ENCODE measurements at places on chromosomes 2 and 18. TPM values are rescaled to one million over a fixed set of nuclear protein-coding genes. Genes with fewer than 3 reads are reported as not detected.

GRCh38 chr2:225599856-225600255 is 200.3 kb downstream of the NYAP2 start:
- no peak for DNase-seq
- no peaks in the 10 kb centered on the region for H3K36me3 ChIP-seq
- no peak overlapping the region for H3K27ac ChIP-seq
- no peak overlapping the region for H3K4me3 ChIP-seq
- no peaks in the 10 kb centered on the region for H3K4me1 ChIP-seq
- H3K27me3 ChIP-seq = no peaks in the 10 kb centered on the region

GRCh38 chr2:216142540-216142939 is 33.4 kb downstream of the XRCC5 start:
- no peak overlapping the region for H3K4me3 ChIP-seq
- DNase-seq = no peak
- no peak overlapping the region for H3K27ac ChIP-seq
- H3K27me3 ChIP-seq = no peaks in the 10 kb centered on the region
- peaks cover 100% of the 10 kb centered on the region for H3K36me3 ChIP-seq

DNA sequence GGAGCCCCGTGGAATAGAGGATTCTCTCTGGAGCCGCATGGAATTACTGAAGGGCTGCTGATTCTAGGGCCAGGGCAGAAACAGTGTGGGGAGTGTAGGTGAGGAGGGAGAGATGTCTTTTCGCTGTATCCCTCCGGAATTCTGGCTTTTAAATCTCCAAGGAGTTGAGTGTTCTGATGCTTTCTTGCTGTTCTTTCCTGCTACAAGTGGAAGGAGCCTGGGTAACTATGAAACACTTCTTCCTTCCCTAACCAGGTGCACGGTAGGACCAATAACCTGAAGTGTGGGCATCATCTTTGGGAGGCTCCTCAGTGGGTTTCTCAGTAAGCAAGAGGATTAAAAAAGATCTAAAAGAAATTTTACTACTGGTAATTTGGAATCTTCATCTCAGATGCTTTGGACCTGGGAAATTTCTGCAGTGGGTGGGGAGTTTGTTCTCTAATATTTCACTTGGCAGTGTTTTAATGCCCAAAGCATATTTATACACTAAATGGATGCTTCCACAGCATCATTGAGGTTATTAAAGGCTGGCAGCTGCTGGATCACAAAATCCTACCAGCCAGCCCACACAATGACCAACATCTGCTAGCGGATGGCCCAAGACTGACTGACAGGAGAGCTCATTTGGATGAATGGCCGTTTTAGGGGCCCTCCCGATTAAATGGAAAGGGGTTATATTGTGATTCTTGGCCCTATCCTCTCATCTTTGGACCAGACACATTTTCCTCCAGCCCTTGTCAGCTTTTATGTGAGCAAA is 2.1 kb downstream of the EML6 start:
- H3K4me3 ChIP-seq = peak overlapping the region; percentile 83
- no peak for DNase-seq
- H3K36me3 ChIP-seq = no peaks in the 10 kb centered on the region
- H3K27ac ChIP-seq = no peak overlapping the region
- peaks cover 7% of the 10 kb centered on the region for H3K4me1 ChIP-seq

DNA sequence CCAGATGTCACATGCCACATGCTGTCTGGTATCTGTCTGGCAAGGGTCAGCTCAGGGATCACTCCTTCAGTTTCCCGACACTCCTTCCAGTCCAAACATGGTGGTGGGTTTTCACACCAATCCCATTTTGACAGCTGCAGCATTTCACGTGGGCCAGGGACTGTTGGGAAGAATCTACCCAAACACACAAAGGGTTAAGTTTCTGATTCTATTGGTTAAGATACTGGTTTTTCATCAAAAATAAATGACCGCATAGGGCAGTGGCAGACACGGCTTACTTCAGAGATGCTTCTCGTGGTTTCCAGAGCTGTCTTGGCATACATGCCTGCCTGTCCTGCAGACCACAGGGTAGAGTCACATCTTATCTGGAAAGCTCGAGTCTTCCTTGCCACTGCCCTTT is 79.7 kb downstream of the PSMG2 start:
- H3K4me3 ChIP-seq = no peak overlapping the region
- H3K4me1 ChIP-seq = no peaks in the 10 kb centered on the region
- no peaks in the 10 kb centered on the region for H3K27me3 ChIP-seq
- no peak overlapping the region for H3K27ac ChIP-seq

DNA sequence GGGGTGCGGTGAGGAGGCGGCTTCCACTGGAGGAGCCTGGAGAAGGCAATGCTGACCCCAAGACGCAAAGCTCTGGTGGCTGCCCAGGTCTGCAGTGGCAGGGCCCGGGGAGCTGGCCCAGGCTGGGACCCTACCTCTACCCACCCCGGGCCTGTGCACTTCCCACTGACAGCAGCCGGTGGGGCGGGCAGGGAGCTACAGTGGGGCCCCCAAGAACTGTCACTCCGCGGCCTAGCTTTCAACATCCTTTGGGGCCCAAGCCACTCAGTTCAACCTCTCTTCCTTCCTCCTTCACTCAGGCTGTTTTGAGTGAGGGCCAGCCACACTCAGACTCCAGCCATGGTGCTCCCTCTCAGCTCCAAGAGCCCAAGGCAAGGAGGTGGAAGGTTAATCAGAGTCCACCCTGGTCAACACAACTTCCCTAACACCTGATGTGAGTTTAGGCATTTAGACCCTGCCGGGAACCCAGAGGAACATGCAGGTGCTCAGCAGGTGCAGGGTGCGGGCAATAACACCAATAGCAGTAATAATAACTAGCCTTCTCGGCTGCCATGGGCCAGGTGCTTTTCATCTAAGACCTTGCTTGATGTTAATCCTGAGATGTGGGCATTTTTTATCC is 93.6 kb downstream of the ZFP36L2 start:
- H3K36me3 ChIP-seq = no peaks in the 10 kb centered on the region
- DNase-seq = no peak
- H3K4me3 ChIP-seq = no peak overlapping the region
- H3K27me3 ChIP-seq = no peaks in the 10 kb centered on the region

DNA sequence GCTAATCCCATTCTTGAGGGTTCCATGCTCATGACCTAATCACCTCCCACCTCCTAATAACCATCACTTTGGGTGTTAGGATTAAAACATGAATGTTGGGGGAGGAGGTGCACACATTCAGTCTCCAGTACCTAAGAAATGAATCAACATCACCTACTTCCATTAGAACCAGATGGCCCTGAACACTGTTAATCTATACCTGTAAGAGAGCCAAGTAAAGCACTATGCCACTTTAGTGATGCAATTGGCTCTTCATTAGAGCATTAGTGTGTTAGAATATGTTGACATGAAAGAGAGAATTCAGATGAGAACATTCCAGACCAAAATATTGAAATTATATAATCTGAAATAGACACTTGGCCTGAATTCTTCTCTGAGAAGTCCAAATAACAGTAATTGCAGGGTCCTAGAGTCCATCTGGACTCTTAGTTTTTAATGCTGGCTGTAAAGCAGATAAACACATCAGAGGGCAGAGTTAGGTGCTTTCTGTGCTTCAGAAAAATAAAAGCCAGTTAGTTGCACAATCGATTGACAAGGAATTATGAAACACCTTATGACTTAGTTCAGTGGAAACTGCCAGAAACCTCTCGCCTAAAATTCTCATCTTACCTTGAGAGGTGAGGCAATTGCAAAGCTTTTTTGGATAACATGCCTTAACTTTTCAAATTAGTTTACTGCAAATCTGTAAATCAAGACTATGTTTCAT is 923.7 kb downstream of the SLC4A3 start:
- no peak overlapping the region for H3K4me3 ChIP-seq
- DNase-seq = no peak
- H3K27ac ChIP-seq = no peak overlapping the region

DNA sequence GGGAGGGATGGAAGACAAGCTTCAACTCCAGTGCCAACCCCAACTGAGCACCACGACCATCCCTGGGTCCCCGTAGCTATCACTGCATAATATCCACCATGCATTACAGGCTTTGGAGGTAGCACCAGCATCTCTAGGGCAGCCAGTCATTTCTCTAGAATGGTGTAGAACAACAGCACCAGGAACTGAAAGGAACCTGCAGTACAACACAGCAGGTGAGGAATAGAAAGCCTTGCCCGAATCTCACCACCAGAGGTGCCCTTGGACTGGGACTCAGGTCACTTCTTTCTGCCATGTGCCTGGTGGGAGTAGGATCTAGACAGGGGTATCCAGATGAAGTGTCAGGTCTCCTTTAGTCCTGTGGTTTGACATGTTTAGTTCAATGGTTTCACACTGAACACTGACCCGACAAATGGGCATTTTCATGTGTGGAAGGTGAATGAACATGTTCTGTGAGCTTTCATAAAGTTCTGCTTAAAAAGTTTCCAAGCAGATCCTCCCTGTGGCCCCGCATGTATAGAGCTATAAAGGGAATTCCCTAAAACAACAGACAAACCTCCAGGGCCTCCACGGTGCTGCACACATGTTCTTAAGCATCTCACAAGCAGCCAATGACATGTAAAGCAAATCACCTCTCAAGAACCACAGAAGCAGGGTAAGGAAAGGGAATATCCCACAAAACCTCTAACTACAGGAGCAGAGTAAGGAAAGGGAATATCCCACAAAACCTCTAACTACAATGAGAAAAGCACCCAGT is 208.3 kb downstream of the AFF3 start:
- no peak overlapping the region for H3K4me3 ChIP-seq
- H3K36me3 ChIP-seq = peaks cover 5% of the 10 kb centered on the region
- H3K27me3 ChIP-seq = no peaks in the 10 kb centered on the region

- no peak overlapping the region for H3K4me3 ChIP-seq
- no peak overlapping the region for H3K27ac ChIP-seq
- H3K4me1 ChIP-seq = peaks cover 10% of the 10 kb centered on the region
- no peaks in the 10 kb centered on the region for H3K36me3 ChIP-seq
These were observed 6.6 kb upstream of the ASAP2 start for GRCh38 chr2:9199716-9200632.

DNA sequence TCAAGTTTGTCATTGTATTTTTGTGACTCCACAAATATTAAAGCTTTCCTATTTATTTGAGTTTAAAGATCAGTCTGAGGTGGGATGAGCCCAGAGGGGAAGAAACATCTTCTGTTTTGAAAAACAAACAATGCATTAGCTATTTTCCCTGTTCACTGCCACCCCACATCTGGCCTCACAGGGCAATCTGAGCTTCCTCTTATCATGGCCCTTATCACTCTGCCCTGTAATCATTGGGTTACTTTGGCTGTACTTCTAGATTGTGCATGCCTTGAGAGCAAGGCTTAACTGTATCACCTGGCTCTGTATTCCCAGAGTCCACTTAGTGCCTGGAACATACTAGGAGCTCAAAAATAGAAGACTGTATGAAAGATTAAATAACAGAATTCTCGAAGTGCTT is 241.6 kb upstream of the NT5C1B start:
- DNase-seq = peak; percentile 42
- no peaks in the 10 kb centered on the region for H3K27me3 ChIP-seq
- H3K27ac ChIP-seq = no peak overlapping the region

- H3K27me3 ChIP-seq = no peaks in the 10 kb centered on the region
- H3K27ac ChIP-seq = no peak overlapping the region
- H3K4me3 ChIP-seq = no peak overlapping the region
- no peaks in the 10 kb centered on the region for H3K4me1 ChIP-seq
- no peaks in the 10 kb centered on the region for H3K36me3 ChIP-seq
These were observed 616.9 kb upstream of the SLC8A1 start for GRCh38 chr2:41068740-41069139.

GRCh38 chr2:14583802-14584201 is 48.7 kb upstream of the LRATD1 start:
- H3K36me3 ChIP-seq = no peaks in the 10 kb centered on the region
- no peaks in the 10 kb centered on the region for H3K27me3 ChIP-seq
- no peak overlapping the region for H3K4me3 ChIP-seq
- peaks cover 6% of the 10 kb centered on the region for H3K4me1 ChIP-seq
- no peak overlapping the region for H3K27ac ChIP-seq
- no peak for DNase-seq

DNA sequence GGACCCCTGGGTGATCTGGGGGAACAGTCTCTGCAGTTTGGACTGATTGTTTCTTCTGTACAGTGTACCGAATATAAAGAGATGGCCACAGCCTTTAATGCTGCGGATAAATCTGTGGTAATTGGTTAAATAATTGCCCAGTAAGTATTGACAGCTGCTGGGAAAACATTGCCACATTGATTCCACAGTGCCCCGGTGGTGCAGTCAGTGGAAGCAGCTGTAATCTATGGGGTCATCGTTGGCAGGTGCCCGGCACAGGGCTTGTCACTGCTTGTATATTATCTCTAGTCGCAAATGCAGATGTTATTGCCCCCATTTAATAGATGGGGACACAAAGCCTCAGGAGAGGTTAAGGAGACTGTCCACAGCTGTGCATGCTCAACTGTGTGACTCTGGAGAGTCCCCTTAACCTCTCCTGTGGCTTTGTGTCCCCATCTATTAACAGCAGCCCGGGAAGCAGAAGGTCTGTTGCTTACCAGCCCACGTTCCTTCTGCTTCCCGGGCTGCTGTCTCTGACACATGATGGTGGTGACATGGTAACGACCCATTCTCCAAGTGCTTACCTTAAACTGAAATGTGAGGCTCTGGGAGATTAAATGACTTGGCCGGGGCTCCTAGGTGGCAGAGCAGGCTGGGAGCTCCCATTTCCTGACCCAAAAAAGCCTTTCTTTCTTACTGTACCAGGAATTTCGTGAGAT is 76.9 kb downstream of the NCK2 start:
- DNase-seq = no peak
- H3K27me3 ChIP-seq = no peaks in the 10 kb centered on the region
- no peaks in the 10 kb centered on the region for H3K4me1 ChIP-seq
- peaks cover 4% of the 10 kb centered on the region for H3K36me3 ChIP-seq

- H3K4me1 ChIP-seq = no peaks in the 10 kb centered on the region
- H3K4me3 ChIP-seq = no peak overlapping the region
- DNase-seq = no peak
- H3K27me3 ChIP-seq = no peaks in the 10 kb centered on the region
- peaks cover 91% of the 10 kb centered on the region for H3K36me3 ChIP-seq
These were observed 50.7 kb downstream of the SIGLEC15 start for GRCh38 chr18:45876161-45876560.

DNA sequence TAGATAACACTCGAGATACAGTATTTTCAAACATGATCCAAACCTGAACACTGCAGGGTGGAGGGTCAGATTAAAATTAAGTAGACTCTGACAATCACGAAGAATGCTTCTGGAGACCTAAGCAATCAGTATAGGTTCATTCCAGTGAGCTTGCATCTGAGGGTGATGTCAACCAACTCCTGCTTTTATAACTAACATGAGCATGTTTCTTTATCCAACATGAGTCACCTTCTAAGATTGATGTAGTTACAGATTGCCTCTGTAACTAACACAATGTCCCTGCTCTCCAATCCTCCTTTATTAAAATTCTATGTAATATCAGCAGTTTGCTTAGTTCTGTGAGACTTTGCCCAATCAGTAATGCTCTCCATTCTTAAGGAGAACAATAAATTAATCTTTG is 225.7 kb downstream of the ARL6IP6 start:
- H3K4me3 ChIP-seq = no peak overlapping the region
- no peaks in the 10 kb centered on the region for H3K27me3 ChIP-seq
- no peak for DNase-seq
- H3K27ac ChIP-seq = no peak overlapping the region

The FAM124B gene
- 0.56 TPM for polyA plus RNA-seq

The CCDC85A gene
- polyA plus RNA-seq = 0.10 TPM

The NTSR2 gene
- not detected for polyA plus RNA-seq

The SKA1 gene
- 0.46 TPM for polyA plus RNA-seq

The KIF5C gene
- 2.4 TPM for polyA plus RNA-seq

The RAB31 gene
- 25.8 TPM for polyA plus RNA-seq

The RAB3GAP1 gene
- 14.2 TPM for polyA plus RNA-seq

The HOXD12 gene
- not detected for polyA plus RNA-seq

The NPC1 gene
- 20.0 TPM for polyA plus RNA-seq

The ANO7 gene
- polyA plus RNA-seq = 0.48 TPM
